Activated CD4-positive, alpha-beta memory T cell treated with anti-CD3 and anti-CD28 coated beads for 36 hours (primary cell): ENCODE measurements at places on chromosomes 13 and 19. TPM values are rescaled to one million over a fixed set of nuclear protein-coding genes. Genes with fewer than 3 reads are reported as not detected.

GRCh38 chr19:47644199-47644598 lies 35.3 kb downstream of the BICRA start:
- no peak for DNase-seq

DNA sequence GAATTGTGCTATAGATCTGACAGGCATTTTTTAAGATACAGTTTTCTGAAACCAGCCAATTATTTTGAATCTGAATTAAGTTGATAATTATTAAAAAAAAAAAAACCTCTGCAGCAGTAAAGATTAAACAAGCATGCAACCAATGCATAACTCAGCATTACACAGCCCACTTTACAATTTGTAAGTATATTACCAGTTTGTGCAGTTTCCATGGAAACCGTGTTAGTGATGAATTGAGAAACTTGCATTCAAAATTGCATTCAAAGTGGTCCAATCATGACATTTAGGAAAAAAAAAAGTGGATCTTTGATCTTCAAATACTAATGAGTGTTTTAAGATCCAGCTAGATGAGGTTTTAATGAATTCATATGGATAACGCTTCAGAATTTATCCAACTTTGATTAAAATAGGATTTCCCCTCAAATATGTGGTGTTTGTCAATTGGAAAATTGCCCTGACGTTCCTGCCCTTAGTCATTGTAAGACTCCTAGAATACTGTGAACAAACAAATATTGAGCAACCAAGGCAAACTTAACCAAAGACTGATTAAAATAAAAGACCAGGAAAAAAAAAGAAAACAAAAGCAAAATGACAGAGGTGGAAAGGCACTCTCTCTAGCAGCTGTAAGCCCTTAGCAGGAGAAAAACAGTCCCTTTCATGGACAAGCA lies 314.8 kb upstream of the MAB21L1 start:
- DNase-seq, result no peak

DNA sequence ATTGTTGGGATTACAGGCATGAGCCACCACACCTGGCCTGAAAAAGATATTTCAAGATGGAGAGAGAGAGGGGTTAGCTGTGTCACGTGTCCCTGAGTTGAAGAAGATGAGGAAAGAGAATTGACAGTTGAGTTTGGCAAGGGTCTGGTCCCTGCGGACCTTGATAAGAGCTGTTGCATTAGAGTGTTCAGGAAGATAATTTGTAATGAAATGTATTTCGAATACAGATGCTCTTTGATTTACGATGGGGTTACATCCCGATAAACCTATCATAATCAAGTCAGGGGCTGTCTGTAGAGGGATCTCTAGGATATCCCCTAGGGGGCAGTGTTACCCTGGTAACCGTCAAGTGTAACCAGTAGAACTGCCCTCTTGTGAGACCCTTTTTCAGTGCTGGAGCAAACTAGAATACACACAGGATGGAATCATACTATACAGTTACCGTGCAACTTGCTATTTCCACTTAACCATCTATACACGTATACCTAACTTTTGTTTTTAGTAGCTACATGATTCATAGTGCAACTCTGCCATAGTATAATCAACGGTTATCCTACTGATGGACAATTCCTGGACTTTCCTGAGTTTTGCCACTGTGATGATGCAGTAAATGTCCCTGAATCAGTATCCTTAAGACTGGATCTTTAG lies 1.5 kb upstream of the ELOF1 start:
- DNase-seq, result peak; percentile 71

C13orf42 gene
- total RNA-seq, result not detected

DNA sequence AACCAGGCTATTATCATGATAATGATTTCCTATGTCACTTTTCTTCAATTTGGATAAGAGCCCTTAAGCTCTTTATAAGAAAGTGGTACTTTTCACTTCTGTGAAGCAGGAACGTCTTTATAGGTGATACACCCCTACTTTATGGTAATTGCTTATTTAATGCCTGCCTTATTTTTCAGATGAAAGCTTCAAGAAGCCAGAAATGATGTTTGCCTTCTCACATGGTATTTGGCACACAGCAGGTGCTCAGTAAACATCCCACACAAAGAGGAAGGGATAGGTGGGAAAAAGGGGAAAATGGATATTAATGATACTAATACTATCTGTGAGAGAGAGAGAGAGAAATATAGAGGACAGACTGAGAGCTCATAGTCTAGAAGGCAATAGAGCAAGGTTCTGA lies 29.0 kb upstream of the WASF3 start:
- DNase-seq, result no peak

- peak; percentile 9 for DNase-seq
Measured at GRCh38 chr13:24822640-24823039, 58.7 kb downstream of the RNF17 start.

IFI30 gene
- total RNA-seq, result 23.7 TPM

RRAS gene
- total RNA-seq, result 14.4 TPM

- no peak for DNase-seq
Measured at GRCh38 chr19:40177286-40178070, 13.7 kb upstream of the MAP3K10 start.
